ENCODE measurements at places on chromosomes 4 and X.
A peak's percentile ranks its signal among the peaks of the same experiment; 100 is the strongest.

GRCh38 chr4:2537011-2537830 lies 774 bp downstream of the FAM193A start:
- DNase-seq, result peak; percentile 54

DNA sequence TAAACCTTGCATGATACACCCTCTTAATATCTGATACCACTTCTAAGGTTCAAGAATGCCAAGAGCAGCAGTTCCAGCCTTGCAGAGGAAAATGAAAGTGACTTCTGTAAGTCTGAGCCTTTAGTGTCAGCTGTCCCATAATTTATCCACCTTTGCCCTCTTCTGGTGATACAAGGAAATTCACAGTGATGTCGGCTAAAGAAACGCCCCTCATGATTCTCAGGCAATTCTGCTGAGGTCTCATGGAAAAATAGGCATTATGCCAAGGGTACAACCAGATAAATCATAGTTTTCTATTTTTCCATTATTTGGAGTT lies 172.2 kb upstream of the CXCL13 start:
- DNase-seq, result peak; percentile 36

- no peak for DNase-seq
These were observed 41.9 kb downstream of the LEF1 start for GRCh38 chr4:108126806-108127205.

- no peak for DNase-seq
These were observed 4.5 kb downstream of the BCAP31 start for GRCh38 chrX:153719701-153720100.

GRCh38 chrX:67568769-67569168 lies 24.9 kb downstream of the AR start:
- no peak for DNase-seq

DNA sequence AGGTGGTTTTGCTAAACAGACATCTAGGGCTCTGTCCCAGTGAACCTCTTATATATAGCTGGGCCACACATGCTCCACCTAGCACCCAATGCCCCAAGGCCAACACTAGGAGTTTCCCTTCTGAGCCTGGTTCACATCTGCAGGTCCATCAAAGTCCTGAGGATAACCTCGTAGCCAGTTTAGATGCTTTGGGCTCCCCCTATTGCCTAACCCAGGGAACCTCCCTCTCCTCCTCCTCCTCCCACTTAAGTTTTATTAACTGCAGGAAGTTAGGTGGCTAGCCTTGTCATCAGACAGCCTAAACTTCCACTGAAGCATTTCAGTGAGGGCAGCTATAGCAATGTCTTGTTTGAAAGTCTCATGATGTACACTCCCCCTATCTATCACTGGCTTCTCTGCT lies 88.0 kb downstream of the GUCY2F start:
- no peak for DNase-seq

DNA sequence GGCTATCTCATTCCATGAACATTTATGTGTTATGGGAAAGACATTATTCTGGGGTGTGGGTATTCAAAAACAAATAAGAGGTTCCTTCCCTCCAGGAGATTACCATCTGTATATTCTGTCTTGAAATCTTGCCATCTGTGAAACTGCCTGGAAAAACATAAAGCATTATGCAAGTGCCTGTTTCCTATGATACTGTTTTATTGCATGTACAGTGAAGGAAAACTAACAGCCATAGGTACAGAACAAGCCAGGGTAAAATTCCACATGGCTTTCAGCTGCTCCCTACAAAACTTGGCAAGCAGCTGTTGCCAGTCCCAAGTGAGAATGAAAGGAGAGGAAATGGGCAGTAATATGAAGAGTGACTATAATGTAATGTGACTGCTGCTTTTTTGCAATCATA lies 136.0 kb downstream of the GUCY2F start:
- DNase-seq, result no peak

GRCh38 chr4:158080354-158080753 lies 92.5 kb downstream of the GASK1B start:
- DNase-seq, result no peak

GRCh38 chr4:80926446-80926845 lies 104.1 kb upstream of the BMP3 start:
- DNase-seq, result no peak
